ENCODE measurements at places on chromosomes 11 and 22.

DNA sequence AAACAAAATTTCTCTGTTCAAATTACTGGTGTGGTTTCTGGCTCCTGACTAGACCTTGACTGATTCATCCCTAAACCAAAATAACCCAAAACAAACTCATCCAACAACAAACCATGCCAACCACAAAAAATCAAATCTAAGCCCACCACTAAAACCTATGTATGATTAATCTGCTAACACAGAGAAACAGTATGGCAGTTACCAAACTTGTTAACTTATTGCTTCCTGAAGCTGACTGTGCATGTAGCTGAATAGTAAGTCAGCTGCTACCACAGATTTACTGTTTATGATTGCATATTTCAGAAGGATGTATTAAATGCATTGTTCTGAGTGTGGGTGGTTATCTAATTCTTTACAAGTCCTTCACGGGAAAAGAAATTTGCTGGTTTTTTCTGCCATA is 231.1 kb downstream of the SWAP70 start:
- no peak overlapping the region for H3K4me3 ChIP-seq
- H3K36me3 ChIP-seq = no peaks in the 10 kb centered on the region
- DNase-seq = no peak
- H3K27ac ChIP-seq = no peak overlapping the region
- no peaks in the 10 kb centered on the region for H3K4me1 ChIP-seq

DNA sequence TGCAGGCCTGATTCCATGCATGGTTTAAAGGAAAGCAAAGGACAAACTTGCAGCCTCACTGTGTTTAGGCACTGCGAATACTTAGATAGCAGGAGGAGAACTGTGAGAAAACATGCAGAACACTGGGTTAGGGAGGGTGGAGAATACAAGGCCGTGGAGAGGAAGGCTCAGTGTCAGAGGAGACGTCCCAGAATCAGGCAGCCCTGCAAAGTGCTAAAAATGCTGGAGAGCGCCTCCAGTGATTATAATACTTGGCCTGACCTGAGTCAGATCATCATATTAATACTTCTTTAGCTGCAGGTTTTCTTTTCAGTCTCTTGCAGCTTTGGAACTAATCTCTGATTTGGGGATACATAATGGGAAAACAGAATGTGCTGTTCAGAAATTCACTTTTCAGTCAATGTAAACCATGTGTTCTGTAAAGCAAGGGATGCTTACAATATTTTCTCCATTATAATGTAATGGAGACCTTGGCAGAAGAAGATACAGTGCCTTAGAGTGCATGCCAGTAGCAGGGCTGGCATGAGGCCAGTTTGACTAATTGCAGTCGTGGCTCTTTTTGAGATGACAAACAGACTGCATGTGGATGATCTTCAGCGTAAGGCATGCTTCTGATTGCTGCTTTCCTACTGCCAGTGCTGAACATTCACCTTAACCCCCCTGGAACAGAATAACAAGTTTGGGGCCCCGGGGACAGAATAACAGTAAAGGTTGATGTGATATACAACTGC is 16.8 kb downstream of the EXT2 start:
- H3K36me3 ChIP-seq = peaks cover 14% of the 10 kb centered on the region
- no peak for DNase-seq
- H3K27ac ChIP-seq = no peak overlapping the region
- H3K4me3 ChIP-seq = no peak overlapping the region

- H3K27ac ChIP-seq = no peak overlapping the region
- H3K4me3 ChIP-seq = no peak overlapping the region
Observed at GRCh38 chr11:75677909-75678308, 9.1 kb upstream of the MAP6 start.

- no peaks in the 10 kb centered on the region for H3K4me1 ChIP-seq
- H3K4me3 ChIP-seq = no peak overlapping the region
- DNase-seq = no peak
- H3K27me3 ChIP-seq = peaks cover 4% of the 10 kb centered on the region
Observed at GRCh38 chr11:68704887-68705286, 20.5 kb downstream of the GAL start.

- no peaks in the 10 kb centered on the region for H3K27me3 ChIP-seq
Observed at GRCh38 chr11:127806501-127806900, 780.9 kb downstream of the ETS1 start.
